ENCODE measurements at places on chromosomes 2 and 18.

- no peak for DNase-seq
Measured at GRCh38 chr2:209473930-209474419, 50.1 kb downstream of the MAP2 start.

- no peak for DNase-seq
Measured at GRCh38 chr2:194566907-194567660, 1089.9 kb upstream of the SLC39A10 start.

DNA sequence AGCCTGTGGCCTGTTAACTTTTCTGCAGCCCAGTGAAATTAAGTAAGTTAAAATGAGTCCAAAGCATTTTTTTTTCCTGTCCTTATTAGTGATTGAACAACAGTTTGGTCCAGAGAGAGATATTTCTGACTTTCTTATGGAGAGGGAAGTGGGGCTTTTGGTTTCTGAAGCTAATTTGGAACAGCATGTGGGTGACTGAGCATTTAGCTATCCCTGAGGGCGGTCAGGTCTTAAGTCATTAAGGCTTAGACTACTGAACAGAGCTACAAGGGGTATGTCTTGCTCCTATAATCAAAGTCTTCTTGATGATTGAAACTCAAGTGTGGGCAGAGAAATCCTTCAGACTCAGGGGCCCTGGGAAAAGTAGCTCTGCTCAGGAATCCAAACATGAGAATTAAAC, 14.0 kb downstream of the ARHGAP25 start:
- DNase-seq, result no peak

- no peak for DNase-seq
Measured at GRCh38 chr2:177400337-177400923, 7.9 kb downstream of the AGPS start.

DNA sequence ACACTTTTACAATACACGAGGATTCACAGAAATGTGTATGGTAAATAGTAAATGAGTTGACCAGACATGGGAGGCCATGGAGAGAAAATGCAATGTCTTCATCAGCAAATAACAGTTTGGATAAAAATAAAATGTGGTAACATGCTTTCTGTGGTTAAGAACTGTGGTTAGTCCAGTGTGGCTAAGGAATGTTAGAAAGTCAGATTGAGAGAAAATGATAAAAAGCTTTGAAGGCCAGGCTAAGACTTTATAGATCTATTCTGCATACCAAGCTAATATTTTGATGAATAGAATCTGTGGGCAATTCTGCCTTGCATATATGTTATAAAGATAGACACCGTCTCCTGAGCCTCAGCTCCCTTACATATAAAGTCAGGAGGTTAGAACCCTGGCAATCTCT, 215.9 kb downstream of the SOX11 start:
- DNase-seq, result no peak

DNA sequence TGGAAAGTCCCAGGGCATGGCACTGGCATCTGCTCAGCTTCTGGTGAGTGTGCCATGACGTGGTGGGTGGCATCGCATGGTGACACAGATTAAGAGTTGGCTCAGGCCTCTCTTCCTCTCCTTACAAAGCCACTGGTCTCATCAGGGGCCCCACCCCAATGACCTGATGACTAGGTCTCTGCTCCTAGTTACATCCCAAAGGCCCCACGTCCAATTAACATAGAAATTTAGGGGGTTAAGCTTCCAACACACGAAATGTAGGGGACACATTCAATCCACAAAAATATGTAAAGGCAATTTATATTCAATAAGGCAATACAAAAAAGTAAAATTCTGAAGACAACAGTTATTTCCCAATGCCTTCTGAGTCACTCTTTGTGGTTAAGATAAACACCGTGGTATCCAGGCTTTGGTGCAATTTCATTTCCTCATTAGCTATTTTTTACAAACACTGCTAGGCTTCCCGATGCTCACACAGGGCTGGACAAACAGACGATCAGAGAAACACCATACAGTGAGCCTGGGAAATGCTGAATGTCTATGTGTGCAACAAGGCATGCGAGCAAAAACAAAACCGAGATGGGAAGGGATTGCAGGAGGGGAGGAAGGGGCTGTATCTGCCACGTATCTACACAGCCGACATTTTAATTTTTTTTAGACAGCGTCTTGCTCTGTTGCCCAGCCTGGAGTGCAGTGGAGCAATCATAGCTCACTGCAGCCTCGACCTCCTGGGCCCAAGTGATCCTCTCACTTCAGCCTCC, 67.2 kb downstream of the MBP start:
- DNase-seq, result no peak

DNA sequence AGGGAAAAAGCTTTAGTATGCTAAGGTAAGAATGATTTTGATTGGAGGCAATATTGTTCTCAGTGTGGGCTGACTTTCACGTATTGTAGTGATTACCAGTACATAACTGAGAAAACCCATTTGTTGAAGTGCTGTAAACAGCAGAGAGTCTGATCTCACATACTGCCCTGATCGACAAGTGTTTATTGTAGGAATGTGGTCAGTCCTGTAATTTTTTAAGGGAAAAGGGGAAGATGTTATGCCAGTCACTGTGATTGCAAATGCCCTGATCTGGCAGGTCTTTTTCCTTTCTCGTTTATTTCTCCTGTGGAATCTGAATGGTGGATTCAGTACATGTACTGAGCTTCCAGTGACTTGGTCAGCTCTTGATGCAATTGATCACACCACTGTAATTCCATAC, 11.5 kb downstream of the SPATS2L start:
- no peak for DNase-seq

GRCh38 chr2:223314811-223315210, 262.8 kb downstream of the KCNE4 start:
- no peak for DNase-seq

GRCh38 chr2:187520121-187520624, 34.1 kb downstream of the TFPI start:
- DNase-seq, result no peak

GRCh38 chr2:160871953-160872352, 288.3 kb upstream of the TANK start:
- no peak for DNase-seq

DNA sequence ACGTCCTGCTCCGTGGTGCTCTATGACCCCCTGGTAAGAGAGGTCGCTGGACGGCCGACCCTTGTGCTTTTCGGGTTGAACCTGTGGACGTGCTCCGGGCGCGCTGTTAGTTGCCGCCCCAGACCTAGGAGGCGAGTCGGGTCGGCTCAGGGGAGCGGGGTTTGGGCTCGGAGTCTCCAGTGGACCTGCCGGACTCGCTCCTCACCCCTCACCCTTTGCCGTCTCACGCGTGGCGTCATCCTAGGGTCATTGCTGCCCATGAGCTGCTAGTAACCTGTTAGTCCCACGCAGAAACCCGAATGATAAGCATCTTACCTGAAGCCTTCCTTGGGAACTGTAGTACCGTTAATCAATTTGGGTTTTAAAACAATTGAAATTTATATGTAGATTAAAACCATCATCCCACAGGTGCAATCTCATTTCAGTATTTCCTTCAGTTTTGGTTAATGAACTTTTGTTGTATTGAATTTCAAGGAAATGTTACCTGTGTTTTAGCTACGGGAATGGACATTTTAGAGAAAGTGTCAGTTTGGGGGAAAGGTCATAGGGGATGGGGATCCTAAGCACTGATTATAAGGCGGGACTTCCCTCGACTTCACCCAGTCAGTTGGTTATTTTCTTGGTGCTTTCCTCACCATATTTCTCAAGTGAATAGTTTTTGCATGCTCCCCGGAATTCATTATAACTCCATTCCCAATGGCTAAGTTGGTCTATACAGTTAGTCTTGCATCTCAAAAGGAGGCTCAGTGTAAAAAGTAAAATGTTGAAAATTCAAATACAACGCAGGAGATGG, 536 bp downstream of the ELP2 start:
- peak; percentile 31 for DNase-seq

GRCh38 chr2:109422758-109423500, 190.8 kb downstream of the SEPTIN10 start:
- no peak for DNase-seq

DNA sequence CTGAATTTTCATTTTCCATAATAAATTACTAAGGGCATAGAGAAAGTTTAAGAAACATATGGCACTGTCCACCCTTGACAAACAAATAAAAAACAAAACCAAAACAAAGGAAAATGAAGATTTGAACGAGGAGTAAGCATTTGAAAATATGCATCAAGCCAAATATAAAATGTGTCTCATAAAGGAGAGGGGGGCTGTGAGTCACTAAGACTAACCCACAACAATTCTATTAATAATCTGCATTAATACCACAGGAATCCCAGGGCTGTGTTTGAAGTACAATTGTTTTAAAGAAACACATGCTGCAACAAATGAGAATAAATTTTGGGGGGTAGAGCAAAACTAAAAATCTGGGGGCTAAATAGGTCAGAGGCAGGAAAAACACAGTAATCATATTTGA, 53.8 kb upstream of the STK17B start:
- DNase-seq, result no peak
